Stimulated activated CD8-positive, alpha-beta memory T cell treated with anti-CD3 and anti-CD28 coated beads, Interleukin-4, amount 100 ng/mL, for 1 hour (primary cell): ENCODE measurements at places on chromosomes 12 and 14.

DNA sequence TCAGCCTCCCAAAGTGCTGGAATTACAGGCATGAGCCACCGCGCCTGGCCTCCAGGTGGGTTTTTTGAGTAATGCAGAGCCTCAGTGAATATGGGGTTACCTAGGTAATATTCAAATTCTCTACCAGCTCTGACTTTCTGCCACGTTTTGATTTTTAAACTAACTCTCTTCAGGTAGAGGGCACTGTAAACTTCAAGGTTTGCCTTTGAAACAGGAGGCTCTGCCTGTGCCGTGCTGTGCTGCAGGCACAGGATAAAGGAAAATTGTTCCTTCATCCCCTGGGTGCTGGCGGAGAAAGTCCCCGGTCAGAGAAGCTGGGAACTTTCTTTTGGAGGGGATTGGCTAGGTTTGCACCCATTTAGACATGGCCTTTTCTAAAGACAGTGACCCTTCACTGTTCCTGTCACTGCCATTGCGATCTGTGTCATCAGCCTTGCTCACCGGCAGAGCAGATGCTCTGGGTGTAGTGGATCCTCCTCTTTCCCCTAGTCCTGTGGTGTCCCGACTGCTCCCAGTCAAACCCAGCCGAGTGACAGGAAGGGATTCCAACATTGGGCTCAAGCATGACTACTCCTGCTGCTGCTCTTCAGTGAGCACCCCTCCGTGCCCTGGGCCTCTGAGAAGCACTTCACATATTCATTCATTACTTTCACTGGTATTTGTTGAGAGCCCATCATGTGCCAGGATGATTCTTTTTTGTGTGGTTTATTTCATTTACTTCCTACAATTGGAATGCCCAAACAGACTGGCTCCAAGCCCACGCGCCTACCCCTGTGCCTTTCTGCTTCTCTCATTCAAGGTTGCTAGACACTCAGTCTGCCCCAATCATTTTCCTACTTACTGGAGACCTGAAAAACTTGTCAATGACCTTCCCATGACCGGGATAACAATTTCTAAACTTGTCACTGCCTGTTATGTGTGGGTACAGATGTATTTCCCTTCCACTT lies 103.6 kb downstream of the TMEM30B start:
- DNase-seq: no peak

GRCh38 chr12:80936353-80936641 lies 1.4 kb downstream of the LIN7A start:
- no peak for DNase-seq

GRCh38 chr12:25155022-25155576 lies 39.9 kb downstream of the DNAI7 start:
- no peak for DNase-seq

DNA sequence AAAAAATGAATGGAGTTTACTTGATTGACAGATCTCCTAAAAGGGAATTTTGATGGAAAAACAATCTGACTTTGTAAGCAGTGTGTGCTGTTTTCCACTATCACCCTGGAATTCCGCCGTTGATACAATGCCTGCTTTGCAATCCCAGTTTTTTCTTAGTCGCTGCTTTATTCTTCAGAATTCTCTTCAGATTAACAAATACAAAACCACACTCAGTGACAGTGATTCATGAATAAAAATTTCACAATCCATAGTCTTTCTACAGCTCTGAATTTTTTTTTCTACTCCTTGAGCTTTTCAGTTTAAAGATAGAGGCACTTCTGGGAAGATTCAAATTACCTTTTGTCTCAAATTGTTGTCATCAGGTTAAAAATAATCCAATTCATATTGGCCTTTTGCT lies 44.6 kb upstream of the KITLG start:
- DNase-seq: no peak

DNA sequence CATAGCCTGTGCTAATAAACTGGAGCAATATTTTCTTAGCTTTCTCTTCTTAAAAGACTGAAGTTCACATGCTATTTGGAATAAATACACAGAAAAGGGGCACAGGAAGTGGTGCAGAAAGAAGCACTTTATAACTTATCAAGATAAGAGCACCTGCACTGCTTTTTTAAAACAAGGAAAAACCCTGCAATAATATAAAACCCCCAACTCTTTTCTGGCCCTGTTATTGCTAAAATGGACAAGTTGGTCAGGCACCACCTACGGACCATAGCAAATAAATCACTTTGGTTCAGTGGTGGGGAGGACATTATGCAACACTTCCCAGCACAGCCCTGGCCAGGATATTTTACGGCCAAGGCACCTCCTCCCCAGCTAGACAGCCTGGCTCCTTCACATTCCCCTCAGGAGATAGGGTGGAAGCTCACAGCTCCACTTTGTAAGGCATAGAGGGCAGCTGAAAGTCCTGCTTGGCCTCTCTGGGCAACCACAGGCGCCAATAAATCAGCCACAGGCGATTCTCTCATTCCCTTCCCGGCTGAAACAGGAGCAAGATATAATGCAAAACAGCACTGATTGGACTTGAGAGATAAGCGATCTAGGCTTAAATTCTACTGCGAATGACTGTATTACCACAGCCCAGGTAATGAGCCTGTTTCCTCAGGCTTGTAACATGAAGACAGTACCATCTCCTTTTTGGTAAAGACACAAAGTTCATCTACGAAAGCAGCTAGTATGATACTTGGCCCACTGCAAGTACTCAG lies 2.0 kb downstream of the ZBTB25 start:
- no peak for DNase-seq

- no peak for DNase-seq
Measured at GRCh38 chr12:46218322-46219095, 50.3 kb downstream of the SLC38A1 start.

- no peak for DNase-seq
Measured at GRCh38 chr12:81375969-81376368, 298.1 kb downstream of the ACSS3 start.

GRCh38 chr14:100114109-100114765 lies 45.2 kb downstream of the DEGS2 start:
- no peak for DNase-seq

GRCh38 chr12:68198507-68199086 lies 27.0 kb downstream of the IL26 start:
- DNase-seq: no peak

DNA sequence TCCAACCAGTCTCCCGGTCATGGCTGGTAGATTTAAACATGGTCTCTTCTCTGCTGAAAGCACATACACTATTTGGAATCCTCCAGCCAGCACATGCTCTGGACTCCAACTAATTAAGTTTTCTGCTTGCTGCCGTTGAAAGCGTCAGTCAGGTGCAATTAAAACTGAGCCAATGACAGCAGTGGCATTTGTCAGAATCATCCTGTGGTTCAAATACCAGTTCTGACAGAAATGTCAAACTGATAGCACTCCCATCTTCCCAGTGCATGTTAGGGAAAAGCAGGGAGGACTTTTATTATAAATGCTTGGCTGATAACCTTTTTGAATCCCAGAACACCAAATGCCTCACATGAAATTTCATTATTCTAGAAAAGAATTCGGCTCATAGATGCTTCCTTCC lies 401.8 kb downstream of the PDZRN4 start:
- no peak for DNase-seq

DNA sequence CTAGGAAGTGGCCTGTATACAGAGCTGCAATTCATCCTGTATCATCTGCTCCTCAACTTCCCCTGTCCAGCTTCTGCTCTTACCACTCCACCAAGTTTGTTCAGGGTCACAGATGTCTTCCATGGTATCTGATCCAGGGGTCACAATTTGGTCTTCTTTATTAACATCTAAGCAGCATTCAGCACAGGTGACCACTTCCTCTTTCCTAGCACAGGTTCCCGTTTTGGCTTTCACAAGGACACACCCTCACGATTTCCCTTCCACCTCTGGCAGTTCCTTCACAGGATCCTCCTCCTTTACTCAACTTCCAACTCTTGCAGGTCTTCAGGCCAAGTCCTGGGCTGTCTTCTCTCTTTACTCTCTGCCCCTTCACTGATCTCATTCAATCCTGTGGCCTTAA lies 93.6 kb downstream of the TTC7B start:
- no peak for DNase-seq

DNA sequence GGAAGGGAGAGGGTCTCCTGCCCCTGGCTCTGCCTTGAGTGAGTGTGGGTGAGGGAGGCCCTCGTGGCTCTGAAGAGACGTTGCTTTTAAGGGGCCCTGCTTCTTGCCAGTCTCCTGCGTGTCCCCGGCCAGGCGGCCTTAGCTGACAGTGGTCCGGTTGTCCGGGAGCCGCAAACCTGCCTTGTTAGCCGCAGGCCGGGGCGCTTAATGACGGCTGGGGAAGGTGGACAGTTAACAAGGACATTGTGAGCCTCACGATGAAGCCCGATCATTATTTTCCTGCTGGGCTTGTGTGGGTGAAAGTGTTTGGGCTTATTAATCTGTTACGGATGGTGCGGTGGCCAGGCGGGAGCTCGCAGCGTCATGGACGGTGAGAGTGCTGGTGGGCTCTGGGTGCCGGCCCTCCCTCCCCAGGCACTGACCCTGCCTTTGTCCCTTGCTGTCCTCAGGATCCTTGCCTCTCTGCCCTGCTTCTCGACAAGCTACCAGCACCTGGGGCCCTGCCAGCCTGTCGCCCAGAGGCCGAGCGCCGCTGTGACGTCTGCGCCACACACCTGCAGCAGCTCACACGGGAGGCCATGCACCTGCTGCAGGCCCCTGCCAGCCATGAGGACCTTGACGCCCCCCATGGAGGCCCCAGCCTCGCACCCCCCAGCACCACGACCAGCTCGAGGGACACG lies 13.3 kb downstream of the KIF26A start:
- DNase-seq: no peak

GRCh38 chr12:51386351-51386750 lies 4.9 kb downstream of the GALNT6 start:
- no peak for DNase-seq

DNA sequence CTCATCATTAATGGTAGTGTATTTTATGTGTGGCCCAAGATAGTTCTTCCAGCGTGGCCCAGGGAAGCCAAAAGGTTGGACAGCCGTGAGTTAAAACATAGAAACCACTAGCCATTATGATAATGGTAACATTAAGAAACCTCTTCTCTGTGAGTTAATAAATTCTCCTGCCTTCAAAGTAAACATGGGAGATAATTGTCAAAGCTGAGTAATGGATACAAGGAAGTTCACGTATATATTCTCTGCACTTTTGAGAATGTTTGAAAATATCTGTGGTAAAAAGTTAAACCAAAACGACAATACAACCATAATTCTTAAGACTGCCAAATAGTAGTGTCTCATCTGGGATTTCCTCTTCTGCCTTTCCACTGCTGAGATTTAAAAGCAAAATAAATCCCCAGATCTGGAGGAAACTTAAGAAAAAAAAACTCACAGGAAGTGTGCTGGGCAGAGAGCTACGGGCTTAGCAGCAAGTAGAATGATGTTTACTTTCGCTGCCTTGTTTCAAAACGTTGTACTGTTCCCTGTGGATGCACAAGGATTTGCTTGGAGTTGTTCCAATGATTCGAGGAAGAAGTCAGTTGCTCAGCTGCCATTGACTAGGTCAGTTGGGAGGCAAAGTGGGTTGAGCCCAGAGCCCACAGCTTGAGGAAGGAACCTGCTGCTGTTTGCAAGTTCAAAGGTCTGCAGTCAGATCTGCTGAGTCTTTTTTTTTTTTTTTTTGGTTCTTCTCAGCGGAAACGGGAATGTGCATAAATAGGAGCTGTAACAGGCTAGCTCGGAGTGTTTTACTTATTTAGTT lies 1.7 kb downstream of the TPCN1 start:
- DNase-seq: no peak

- no peak for DNase-seq
Measured at GRCh38 chr14:35938770-35939169, 112.6 kb downstream of the BRMS1L start.
